Fibroblast of skin of back (primary cell): ENCODE measurements at places on chromosomes 2 and 18.
A peak's percentile ranks its signal among the peaks of the same experiment; 100 is the strongest.

- peak; percentile 26 for DNase-seq
Measured at GRCh38 chr2:28750316-28751251, 1.0 kb upstream of the PPP1CB start.

GRCh38 chr18:9104244-9104901 is 1.9 kb downstream of the NDUFV2 start:
- DNase-seq, result no peak

GRCh38 chr18:45386041-45386655 is 229.1 kb upstream of the SLC14A2 start:
- peak; percentile 21 for DNase-seq

- DNase-seq, result peak; percentile 86
Measured at GRCh38 chr2:223601932-223602666, at the start of gene SCG2. SCG2 (minus strand) TSS chr2:223602361; CDS start chr2:223599282, 3,079 bp downstream.

GRCh38 chr2:229237270-229237669 is 33.8 kb downstream of the PID1 start:
- no peak for DNase-seq

DNA sequence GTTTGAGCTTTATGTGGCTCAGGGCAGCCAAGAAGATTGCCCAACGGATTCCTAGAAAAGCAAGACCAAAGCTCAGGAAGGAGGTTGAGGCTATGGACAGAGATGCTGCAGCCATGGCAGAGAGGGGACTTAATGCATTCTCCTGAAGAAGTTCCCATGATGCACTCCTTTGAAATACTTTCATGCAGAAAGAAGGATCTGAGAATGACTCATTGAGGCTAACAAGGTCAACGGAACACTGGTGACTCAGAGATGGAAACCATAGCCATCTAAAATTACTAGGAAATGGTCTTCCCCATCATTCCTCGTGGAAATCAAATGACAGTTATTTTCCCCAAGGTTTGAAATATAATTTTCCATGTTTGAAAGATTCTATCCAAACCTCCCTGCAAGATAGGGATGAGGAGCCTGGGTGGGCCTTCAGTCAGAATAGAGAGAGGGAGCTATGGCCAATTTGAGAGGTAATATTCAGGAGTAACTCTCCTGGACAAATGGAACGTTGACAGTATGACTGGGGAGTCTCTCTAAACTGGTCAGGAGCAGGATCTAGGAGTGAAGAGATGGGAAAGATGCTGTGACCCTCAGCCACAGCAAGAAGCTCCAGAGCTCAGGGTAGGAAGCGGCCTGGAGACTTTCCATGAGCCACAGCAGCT is 63.0 kb downstream of the REEP1 start:
- peak; percentile 71 for DNase-seq

- no peak for DNase-seq
Measured at GRCh38 chr2:132615329-132616085, 54.5 kb downstream of the LYPD1 start.

DNA sequence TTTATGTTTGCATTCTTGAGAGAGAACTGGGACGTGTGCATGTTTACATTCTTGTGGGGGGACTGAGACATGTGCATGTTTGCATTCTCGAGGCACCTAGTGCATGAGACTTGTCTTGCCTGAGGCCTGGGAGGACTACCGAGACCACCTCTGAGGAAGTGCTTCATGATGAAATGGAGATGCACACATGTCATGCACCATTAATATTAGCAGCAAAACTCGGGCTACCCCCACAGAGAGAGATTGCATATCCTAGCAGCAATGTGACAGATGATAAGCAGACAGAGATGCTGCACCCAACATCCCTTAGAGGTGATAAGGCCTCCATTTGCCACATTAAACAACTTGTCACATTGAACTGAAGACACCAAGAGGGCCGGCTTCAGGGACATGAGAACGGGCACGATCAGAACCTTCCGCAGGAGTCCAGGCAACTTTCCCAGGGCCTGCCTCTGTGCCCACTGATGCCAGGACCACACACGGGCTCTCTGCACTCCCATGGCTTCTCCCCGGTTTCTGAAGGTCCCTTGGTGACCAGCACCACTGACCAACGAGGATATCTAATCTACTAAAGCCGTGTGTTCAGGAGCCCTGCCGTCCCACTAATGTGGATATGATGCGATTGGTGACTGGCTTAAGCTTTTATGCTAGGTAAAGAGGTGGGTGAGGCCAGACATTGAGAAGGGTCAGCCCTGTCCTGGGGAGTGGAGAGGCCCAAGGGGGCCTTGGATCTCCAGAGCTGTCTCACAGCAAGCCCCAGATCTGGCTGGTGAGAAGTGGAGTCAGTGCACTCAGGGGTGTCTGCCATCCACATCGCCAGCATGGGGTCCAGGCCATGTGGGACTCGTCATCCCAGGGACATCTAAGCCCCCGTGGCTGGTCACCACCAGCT is 208.3 kb downstream of the NDUFA10 start:
- peak; percentile 6 for DNase-seq

GRCh38 chr18:58288921-58289797 is 245.1 kb downstream of the NEDD4L start:
- DNase-seq, result peak; percentile 43

DNA sequence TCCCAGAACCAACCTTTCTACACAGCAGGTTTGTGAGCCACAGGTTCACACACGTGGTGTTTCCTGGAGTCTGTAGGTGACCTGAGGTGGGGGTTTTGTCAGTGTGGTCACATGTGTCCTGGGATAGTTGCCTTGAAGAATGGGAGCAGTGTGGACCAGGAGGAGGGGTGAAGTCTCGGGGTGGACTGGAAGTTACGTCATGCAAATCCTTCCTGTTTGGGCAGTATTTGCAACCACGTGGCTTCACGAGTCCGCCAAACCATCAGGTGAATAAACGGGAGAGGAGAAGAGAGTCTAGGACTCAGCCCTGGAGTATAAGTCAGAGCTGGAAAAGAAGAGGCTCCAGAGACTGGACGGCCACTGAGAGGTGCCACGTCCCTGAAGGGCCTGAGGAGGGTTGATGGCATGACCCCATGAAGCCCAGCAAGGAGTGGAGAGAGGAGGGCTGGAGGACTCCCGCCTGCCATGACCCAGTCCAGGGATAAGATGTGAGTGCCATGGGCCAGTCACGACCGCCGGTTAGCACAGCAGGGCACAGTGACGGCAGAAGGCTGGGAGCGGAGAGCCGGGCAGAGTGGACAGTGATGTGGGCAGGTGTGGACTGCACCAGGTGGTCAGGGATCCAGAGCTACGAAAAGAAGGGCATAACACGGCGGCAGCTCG is 16.5 kb downstream of the LPIN1 start:
- no peak for DNase-seq

DNA sequence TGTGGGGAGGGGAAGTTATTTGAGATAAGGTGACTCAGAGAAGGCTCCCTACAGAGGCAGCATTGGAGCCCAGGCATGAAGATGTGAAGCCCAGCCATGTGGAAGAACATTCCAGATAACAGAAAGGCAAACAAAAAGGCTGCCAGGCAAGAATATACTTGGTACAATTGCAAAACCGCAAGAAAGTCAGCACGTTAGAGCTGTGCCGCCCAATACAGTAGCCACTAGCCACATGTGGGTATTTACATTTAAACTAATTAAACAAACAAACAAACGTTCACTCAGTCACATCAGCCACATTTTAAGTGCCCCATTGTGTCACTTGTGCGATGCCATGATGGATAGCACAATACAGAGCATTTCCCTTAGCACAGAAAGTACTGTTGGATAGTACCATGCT is 179.6 kb downstream of the SATB2 start:
- peak; percentile 75 for DNase-seq

DNA sequence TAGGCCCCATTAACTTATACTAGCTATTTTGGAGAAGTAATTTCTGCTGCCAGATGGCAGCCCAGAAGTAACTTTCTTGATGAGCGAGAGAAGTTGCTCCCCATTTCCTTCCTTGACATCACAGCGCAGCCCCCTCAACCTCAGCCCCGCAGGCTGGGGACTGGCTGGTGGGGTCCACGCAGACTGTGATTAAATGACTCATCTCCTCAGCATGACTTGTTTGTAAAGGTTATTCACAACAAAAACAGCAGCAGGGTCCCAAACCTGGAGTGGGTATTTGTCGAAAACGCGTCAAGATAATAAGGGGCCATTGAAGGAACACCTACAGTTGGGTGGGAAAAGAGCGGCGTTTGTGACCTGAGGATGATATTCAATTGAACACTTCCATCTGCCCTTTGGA is 120.6 kb downstream of the TXNL1 start:
- no peak for DNase-seq
